Stimulated activated naive CD8-positive, alpha-beta T cell treated with anti-CD3 and anti-CD28 coated beads, Interleukin-15, amount 100 ng/mL, for 72 hours (primary cell): ENCODE measurements at places on chromosomes 7 and 10.

GRCh38 chr7:74217455-74218342, 7.9 kb downstream of the LAT2 start:
- DNase-seq = no peak

DNA sequence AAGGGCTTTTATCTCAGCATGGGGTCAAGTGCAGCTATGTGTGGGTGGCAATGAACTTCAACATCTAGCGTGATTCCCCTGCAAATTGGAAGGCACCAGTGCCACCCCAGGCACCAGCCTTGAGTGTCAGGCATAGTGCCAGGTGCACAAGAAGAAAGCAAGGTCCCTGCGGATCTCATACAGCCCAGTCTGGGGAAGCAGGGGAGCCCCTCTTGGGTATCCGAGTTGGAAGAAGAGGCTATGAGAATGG, 269.0 kb downstream of the RPS24 start:
- no peak for DNase-seq

- DNase-seq = no peak
Measured at GRCh38 chr10:28095791-28096378, 97.0 kb upstream of the ODAD2 start.

DNA sequence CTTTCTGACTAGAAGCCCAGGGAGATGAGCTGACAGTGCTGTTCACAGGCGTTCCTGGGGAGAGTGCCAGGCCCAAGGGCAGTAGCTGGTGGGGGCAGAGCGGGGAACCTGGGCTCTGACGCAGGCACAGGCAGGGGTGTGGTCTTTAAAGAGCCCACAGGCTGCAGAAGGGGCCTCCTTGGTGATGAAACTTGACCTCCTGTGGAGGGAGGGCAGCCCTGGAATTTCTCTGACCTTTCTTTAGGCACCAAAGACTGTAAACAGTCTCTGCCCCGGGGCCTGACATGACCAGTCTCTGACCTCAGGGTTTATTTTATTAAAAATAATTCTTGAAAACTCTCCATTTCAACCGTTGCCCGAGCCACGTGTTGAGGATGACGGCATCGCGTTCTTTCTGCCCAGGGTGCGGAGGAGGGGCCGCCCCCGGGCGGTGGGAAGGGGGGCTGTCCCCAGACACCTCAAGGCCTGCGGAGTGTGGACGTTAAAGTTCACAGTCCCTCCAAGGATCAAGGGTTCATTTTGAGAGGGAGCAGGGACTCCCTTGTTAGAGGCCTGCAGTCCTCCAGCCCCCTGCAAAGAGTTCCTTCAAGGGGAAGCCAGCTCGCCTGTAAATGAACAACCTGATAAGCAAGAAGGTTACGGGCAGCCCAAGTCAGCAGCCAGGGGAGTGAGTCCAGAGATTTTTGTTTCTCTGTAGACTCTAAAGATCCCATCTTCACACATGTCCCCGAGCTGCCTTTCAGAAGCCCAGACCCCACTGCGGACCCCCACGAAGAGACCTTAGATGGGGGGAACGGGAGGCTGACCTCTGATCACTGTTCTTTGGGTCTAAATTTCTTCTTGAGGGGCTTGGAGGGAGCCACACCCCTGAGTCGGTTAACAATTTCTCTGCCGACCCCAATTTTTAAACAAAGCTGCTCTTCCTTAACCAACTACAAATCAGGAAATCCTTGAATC, 128.9 kb downstream of the VIPR2 start:
- DNase-seq = no peak

GRCh38 chr7:44431091-44431608, 59.3 kb downstream of the NUDCD3 start:
- DNase-seq = no peak

DNA sequence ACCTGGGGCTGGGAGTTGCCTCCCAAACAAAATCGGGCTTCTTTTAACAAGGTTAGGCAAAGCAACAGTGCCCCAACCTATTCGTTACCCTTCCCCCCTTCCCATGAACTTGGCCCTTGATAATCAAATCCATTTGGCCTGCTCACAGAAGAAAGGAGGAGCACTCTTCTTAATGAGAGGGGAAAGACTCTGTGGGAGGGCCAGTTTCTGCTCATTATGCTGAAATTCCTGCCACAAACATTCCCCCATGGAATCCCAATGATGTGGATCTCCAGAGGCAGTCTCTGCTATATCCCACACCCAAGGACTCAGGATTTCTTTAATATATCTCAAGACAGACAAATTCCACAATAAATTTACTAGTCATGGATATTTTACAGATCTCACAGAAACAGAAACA, 43.0 kb downstream of the LSM5 start:
- no peak for DNase-seq

DNA sequence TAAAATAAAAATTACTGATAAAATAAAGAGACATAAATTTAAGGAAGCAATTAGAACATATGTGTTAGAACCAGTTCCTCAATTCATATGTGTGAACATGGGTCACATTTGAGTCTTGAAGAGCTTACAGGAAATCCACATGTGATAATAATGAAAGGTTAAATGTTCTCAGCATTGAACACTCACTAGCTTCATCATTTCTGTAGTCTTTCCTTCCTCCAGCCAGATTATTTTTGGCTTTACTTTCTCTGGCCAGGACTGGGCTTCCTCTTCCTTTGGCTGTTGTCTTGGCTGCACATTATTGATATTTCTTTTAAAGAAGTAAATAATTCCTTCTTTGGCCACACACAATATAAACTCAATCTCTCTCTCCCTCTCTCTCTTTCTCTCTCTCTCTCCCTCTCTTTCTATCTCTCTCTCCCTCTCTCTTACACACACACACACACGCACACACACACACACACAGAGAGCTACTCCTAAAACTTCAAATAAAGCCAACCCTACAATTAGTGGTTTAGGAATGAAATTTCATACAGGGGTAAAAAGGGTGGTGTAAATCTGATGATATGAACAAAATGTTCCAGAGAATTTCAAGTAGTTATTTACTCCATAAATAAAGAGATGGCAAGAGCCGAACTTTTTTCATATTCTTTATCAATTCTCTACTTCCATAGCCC, 171.2 kb downstream of the REEP3 start:
- DNase-seq = no peak

DNA sequence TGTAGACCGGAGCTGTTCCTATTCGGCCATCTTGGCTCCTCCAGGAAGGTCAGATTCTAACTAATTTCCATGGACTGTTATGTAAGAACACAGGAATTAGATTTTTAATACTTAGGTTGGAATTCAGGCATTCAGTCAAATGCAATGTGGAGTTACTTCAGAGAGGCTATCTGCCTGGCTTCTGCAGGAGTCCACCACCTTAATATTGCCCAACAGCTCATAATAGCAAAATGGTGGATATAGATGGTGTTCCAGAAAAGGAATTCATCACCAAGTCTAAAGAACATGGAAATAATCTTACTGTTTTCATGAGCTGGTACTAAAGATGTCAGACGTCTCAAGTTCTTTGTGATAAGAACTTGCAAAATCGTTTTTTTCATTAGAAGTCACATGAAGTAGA, 39.5 kb downstream of the CRHR2 start:
- no peak for DNase-seq

DNA sequence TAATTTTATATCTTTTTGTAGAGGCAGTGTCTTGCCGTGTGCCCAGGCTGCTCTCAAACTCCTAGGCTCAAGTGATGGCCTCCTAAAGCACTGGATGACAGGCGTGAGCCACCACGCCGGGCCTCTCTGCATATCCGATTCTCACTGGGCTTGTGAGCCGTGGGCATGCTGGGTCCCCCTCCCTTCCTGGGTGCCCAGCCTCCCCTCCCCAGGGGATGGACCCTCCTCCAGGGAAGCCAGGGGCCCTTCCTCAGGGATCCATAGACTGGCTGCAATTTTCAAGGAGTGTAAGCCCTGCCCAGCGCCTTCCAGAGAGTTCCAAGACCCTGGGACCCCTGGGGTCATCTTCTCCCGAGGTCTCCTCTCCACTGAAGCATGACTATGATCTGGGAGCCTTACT, 23.7 kb upstream of the ELFN1 start:
- DNase-seq = no peak

GRCh38 chr10:113894581-113894980, 40.1 kb downstream of the NHLRC2 start:
- no peak for DNase-seq

GRCh38 chr7:150947241-150947745, 30.8 kb downstream of the KCNH2 start:
- no peak for DNase-seq

GRCh38 chr10:94549221-94549620, 3.6 kb downstream of the HELLS start:
- no peak for DNase-seq

DNA sequence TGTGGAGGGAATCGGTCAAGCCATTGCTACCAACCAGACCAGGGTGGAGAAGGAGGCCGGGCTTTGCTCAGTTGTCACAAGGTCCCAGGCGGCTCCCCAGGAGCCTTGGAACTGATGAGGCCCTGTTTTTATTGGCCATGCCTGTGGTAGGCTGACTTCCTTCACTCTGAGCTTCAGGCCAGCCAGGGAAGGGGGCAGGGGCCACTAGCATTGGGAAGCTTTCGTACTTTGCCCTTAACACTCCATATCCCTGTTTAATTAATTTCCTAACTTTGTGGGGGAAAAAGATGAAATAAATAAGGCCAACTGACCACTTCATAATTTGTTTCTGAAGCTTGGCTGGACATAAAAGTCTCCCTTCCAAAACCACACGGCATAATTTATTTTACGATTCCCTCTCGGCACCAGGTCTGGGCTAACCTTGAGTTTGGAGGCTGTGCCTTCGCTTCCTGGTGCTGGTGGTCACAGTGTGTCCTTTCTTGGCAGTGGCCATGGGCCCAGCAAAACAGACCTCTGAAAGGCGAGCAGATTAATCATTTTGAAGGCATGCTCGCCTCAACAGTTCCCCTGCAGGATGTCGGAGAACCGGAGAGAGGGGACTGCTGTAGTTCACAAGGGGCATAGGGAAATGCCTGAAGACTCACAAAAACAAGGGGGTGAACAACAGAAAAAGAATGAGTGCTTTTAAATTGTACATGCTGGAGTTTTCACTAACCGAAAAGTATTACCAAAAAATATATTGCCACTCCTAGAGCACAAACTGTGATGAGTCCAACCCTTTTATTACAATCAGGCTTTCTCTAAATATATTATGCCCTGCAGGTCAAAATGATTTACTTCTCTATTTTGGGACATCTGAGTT, 966.0 kb downstream of the LRMDA start:
- no peak for DNase-seq

GRCh38 chr7:47405921-47406800, 175.8 kb downstream of the TNS3 start:
- no peak for DNase-seq

GRCh38 chr10:34121125-34121753, 693.9 kb downstream of the PARD3 start:
- DNase-seq = no peak

- no peak for DNase-seq
Measured at GRCh38 chr10:70784016-70784415, 1.2 kb downstream of the TBATA start.

- peak; percentile 75 for DNase-seq
Measured at GRCh38 chr7:135147899-135148721, at the start of gene TMEM140. Gene TMEM140, plus strand, starts transcription at chr7:135148072. Its CDS starts 16,370 bp downstream, at chr7:135164442.

DNA sequence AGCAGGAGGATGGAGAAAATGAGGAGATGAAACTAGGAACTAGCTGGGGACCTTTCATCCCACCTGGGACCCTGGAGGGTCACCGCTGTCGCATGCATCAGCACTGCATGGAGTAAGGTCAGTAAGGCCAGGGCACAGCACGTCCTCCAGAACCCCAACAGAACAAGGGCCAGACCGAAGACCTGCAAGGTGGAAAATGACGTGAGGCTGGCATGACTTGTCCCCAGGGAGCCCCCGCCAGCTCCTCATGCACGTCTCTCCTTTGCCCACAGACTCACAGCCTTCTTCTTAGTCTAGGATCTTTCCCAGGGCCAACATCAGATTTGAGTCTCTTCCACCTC, 4.7 kb downstream of the ZNF488 start:
- DNase-seq = no peak

DNA sequence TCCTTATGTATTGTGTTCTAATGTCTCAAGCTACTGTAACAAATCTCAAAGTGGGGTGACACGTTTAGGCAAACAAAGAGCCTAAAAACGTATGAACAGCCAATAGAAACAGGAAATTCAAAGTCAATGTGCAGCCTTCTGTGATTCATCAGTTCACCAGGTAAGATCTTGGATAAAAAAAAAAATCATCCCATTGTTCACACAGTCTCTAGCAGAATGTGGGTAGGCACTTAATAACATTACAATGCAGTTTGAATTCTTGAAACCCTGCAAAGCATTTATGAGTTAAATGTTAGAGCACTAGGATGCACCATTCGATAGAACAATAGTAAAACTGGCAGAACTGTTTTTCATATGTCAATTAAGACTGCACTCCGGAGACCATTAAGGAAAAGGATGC, 88.2 kb upstream of the HDAC9 start:
- DNase-seq = no peak

GRCh38 chr10:33790521-33791271, 456.2 kb upstream of the NRP1 start:
- no peak for DNase-seq

- no peak for DNase-seq
Measured at GRCh38 chr7:45404622-45405021, 169.5 kb upstream of the ADCY1 start.

DNA sequence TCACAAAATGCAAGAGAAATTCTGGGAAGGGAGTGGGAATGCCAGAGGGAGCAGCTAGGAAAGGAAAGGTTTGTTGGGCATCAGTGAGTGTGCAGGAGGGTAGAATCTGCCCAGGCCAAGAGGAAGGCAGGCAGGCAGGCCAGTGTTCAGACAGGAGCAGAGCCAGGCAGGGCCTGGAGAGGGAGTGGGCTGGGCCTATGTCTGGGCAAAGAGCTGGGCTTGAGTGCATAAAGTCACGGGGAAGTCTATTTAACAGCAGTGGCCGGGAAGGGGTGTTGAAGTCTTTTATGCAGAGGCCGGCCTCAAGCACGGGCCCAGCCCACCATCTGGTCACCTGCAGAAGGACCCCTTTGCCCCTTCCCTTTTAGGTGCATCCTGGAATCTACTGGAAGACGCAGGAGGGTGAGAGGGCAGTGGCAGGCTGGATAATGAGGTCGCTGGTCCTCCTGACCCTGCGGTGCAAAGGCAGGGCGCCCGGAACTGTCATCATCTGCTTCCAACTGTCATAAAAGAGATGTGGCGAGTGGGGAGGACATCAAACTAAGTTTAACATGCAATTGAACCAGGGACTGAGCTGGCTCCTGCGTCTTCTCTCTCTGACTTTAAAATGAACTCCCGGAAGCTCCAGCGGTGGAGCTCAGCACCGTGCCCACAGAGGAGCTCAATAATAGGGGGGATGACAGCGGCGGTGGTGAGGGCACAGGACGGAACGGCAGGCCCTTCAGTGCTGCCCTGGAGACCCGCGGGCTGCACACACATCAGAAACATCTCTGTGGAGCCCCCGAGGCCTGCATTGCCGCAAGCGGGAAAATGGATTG, 29.5 kb downstream of the CARD11 start:
- no peak for DNase-seq

- no peak for DNase-seq
Measured at GRCh38 chr10:78199005-78199725, 165.5 kb downstream of the RPS24 start.
